Activated T-helper 2 cell treated with anti-CD3 and anti-CD28 coated beads, Interferon-gamma antibody, Interleukin-2, Interleukin-4, amounts not matched to agents 10 μg/mL and 5 μg/mL and 100 μg/mL, durations not matched to agents 14 hours and 24 hours and 36 hours (primary cell): ENCODE measurements at places on chromosomes 2 and 18. TPM values are rescaled to one million over a fixed set of nuclear protein-coding genes. Genes with fewer than 3 reads are reported as not detected.

- no peaks in the 10 kb centered on the region for H3K4me1 ChIP-seq
- no peak overlapping the region for H3K27ac ChIP-seq
- DNase-seq: no peak
- H3K4me3 ChIP-seq: no peak overlapping the region
Observed at GRCh38 chr2:123451542-123451941, 573.5 kb upstream of the CNTNAP5 start.

DNA sequence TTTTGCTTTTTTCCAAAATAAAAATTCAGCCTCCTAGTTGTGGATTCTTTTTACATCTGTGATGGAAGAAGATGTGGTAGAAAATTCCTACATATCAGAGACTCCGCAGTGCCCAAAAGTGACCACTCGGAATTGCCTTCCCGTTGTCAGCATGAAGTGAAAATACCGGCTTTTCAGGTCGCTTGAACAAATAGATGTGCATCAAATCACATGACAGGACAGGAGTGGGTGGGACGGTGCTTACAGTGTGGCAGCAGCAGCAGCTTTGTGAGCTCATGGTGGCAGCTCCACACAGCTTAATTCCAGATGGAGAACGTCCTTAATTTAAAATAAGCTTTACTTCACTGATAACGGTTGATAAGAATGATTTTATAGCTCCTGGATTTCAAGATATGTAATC, 20.3 kb downstream of the SALL3 start:
- no peak for DNase-seq
- no peak overlapping the region for H3K4me3 ChIP-seq
- H3K4me1 ChIP-seq: no peaks in the 10 kb centered on the region
- no peak overlapping the region for H3K27ac ChIP-seq
- H3K36me3 ChIP-seq: no peaks in the 10 kb centered on the region

SAG gene
- 0.05 TPM in 1 of 2 replicates, not detected in the other for total RNA-seq

DNA sequence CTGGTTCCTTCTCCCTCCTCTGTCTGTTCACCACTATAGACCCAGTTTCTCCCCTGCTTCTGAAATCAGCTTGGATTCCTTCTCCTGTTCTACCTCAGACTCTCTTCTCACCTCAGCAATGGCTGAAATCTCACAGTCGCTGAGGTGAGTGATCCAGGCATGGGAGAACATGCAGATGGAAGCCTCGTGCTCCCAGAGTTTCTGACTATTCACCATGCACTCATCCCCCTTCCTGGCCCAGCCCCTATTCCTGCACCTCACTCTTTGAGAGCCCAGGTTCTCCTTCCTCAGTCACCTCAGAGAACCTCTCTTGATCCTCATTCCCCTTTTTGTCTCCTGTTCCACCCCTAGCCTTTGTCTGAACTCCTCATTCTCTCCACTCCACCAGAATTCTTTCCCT, 78.5 kb downstream of the SPTBN1 start:
- no peak overlapping the region for H3K27ac ChIP-seq
- no peak overlapping the region for H3K4me3 ChIP-seq
- no peak for DNase-seq
- H3K4me1 ChIP-seq: peaks cover 19% of the 10 kb centered on the region
- H3K36me3 ChIP-seq: no peaks in the 10 kb centered on the region
- peaks cover 18% of the 10 kb centered on the region for H3K27me3 ChIP-seq

- DNase-seq: peak; percentile 4
- peaks cover 3% of the 10 kb centered on the region for H3K27me3 ChIP-seq
- no peak overlapping the region for H3K4me3 ChIP-seq
- peaks cover 11% of the 10 kb centered on the region for H3K4me1 ChIP-seq
- H3K27ac ChIP-seq: no peak overlapping the region
Observed at GRCh38 chr2:650343-651310, 26.6 kb downstream of the TMEM18 start.

LYPD6 gene
- total RNA-seq: not detected in 2 replicates

GRCh38 chr2:138779406-138779780, 797 bp downstream of the NXPH2 start:
- H3K27me3 ChIP-seq: peaks cover 42% of the 10 kb centered on the region
- H3K4me1 ChIP-seq: no peaks in the 10 kb centered on the region
- H3K36me3 ChIP-seq: no peaks in the 10 kb centered on the region
- no peak overlapping the region for H3K27ac ChIP-seq
- H3K4me3 ChIP-seq: no peak overlapping the region

MPV17 gene
- 80.4 and 82.6 TPM in 2 replicates for total RNA-seq
